Right lobe of liver (tissue), 6 donors: ENCODE measurements at places on chromosomes 2 and 18.
A peak's percentile ranks its signal among the peaks of the same experiment; 100 is the strongest.

- DNase-seq, result no peak
Measured at GRCh38 chr2:109208071-109208950, 79.3 kb downstream of the SH3RF3 start.

- DNase-seq, result no peak
Measured at GRCh38 chr2:163527381-163527780, 208.4 kb downstream of the FIGN start.

GRCh38 chr2:75506101-75506697, 54.5 kb downstream of the EVA1A start:
- DNase-seq, result no peak

DNA sequence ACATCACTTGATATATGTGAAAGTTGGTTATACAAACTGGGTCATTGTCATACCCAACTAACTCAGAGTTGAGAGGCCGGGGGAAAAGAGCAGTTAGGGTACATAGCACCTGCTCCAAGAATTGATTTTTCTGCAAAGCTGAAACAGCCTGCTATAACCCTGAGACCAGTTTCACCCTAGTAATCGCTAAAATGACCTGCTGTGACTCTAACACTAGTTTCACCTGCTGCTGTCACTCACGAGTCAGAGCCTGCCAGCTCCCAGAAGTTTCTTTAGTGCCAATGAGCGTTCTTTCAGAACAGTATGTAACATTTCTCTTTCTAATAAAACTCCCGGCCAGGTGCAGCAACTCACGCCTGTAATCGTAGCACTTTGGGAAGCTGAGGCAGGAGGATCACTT, 28.0 kb downstream of the SRSF7 start:
- DNase-seq, result peak; percentile 72

GRCh38 chr2:128472789-128473174, 154.1 kb upstream of the HS6ST1 start:
- DNase-seq, result no peak

DNA sequence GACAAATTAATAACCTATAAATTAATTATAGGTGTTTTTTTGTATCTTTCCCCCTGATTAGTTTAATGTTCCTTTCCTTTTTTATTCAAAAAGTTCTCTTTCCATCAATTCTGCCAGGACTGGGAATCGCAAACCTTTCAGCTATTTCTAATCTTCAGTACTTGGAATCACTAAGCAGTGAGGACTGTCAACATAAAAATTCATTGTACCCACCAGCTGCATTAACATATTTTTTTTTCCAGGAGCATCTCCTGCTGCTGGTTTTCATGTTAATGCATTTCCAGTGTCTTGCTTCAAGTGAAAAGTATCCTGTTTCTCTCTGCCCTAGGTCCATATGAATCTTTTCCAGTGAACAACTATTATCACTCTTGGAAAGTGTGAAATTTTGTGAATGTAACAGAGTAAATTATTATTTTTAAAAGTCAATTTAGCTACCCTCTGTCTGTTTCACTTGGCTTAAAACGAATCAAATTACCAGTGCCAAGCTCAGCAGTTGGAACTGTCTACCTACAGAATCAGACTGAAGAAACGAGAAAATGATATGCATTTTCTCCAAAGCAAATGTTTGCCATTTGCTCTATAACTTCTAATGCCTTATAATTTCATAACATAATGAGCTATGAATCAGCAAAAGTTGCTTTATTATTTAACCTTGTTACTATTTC, 804.4 kb downstream of the EPHA4 start:
- no peak for DNase-seq

GRCh38 chr18:29753379-29753778, 1289.2 kb downstream of the DSC3 start:
- DNase-seq, result no peak

DNA sequence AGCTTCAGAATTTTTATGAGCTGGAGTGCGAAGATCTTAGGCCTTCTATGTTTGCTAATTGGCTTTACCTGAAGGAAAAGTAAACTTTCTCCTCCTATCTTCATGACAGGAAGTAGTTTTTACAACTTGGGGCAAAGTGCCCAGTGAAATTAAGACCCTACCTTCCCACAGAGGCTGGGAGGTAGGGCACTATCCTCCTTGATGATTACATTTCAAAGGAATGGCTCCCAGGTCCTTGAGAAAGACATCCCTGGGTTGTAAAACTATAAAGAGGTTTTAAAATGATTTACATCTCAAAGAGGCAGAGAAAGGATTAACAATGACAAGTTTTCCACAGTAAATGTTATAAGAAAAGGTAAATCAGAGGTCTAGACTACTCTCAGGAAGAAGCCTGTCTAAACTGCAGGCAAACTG, 155.8 kb downstream of the CDH7 start:
- no peak for DNase-seq

GRCh38 chr2:231663458-231664212, 44.7 kb upstream of the PTMA start:
- no peak for DNase-seq

DNA sequence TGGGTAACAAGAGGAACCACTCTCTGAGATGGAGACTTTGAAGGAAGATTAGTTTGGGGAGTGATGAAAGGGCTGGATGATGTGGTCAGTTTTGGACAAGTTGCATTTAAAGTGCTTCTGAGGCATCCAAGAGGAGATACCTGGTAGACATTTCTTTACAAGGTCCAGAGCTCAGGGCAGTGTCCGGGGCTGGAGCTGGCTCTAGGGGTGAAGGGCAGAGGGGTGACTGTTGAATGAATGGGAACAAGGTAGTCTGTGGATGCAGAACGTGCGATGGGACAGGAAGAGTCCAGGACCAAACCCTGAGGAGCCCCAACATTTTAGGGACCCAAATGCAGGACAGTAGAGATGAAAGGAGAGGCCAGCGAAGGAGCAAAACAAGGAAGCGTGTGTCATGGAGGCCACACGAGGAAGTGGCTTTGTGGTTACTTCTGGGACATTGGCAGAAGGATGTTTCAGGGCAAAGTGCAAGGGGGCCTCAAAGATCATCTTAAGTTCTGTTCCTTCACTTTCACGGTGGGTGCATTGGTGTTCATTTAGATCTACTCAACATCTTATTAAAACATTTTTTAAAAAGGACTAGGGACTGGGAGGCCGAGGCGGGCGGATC, 13.6 kb upstream of the GPR35 start:
- DNase-seq, result no peak

DNA sequence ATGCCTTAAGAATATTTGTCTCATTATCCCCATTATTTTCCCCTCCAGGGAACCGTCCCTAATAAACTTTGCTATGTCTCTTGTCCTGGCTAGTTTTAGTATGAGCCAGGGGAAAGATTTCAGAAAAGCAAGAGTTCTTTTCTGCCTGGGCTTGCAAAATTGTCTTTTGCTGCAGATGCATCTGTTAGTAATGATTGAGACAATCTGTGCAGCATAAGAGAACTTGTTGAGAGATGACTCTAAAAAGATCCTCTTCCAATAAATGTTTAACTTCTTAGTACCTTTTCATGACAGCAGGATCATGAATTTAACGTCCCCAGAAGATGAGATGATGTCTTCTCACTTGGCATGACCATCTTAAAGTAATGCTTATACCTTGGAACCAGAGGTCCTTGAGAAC, 172.5 kb upstream of the CREB1 start:
- no peak for DNase-seq

GRCh38 chr18:39455285-39455684, 1889.7 kb upstream of the CELF4 start:
- DNase-seq, result no peak

DNA sequence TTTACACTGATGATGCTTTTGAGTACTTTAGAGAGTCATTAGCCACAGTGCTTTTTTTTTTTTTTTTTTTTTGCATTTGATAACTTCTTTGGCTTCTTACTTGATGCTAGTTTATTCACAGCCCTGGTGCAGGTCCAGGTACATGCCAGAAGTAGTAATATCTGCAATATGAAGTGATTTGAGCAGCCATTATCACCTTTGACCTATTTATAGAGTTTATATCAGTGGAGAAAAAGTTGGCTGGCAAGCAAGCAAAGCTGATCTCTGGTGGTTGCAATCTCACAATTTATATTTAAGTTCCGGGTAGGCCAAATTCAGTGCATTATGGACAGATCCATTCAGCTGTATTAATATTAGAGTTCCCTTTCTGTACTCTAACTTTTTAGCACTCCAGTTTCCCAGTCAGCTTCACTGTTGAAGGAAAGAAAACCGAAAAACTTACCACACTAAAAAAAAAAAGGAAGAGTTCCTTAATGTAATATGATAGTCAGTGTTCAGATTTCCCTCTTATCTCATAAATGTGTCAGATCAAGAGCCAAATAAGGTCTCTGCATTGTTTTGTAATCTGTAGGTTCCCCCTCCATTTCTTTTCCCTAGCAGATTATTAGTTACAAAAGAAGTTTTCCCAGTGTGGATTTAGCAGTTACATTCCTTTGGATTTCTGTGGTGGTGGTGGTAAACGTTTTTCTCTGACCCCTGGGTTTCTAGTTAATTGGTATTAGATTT, 78.6 kb downstream of the HAUS1 start:
- no peak for DNase-seq

DNA sequence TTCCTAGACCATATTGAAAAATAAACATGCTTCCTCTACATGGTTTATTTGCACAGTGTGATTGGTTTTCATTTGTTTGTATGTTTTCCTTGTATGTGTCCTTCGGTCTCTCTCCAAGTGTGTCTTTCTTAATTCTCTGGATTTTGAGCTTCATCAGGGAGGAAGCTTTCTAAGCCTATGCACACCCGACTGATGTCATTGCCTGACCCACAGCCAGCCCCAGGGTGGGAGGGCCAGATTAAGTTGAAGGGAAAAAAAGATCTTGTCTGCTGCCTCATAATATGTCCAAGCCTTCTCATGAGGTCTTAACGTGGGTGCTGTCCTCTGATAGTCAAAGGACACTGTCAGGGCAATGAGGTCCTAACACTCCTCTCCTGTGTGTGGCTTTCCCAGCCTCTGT, 115.2 kb downstream of the MARCHF4 start:
- no peak for DNase-seq

GRCh38 chr18:62585274-62586150, 62.7 kb downstream of the ZCCHC2 start:
- DNase-seq, result no peak

DNA sequence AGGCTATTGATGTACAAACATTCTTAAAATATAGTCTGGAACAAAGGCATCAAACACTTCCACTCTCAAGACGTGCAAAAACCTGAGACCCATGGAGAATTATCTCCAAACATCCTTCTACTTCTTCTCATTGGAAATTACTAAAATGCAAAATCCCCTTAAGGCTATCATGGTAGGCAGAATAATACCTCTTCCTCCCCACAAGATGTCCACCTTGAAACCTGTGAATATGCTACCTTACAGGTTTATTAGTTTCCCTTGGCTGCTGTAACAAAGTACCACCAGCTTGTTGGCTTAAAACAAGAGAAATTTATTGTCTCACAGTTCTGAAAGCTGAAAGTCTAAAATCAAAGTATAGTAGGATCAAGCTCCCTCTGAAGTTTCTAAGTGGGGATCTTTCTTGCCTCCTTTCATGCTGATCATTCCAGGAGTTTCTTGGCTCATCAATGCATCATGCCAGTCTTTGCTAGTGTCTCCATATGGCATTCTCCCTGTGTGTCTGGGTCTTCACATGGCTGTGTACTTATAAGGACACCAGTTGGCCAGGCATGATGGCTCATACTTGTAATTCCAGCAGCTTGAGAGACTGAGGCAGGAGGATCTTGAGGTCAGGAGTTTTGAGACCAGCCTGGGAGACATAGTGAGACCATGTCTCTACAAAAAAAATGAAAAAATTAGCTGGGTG, 163.7 kb upstream of the NCK2 start:
- DNase-seq, result no peak
